ENCODE measurements at places on chromosomes 4 and X.

- no peak for DNase-seq
These were observed 173.7 kb upstream of the GALNTL6 start for GRCh38 chr4:171639540-171639939.

DNA sequence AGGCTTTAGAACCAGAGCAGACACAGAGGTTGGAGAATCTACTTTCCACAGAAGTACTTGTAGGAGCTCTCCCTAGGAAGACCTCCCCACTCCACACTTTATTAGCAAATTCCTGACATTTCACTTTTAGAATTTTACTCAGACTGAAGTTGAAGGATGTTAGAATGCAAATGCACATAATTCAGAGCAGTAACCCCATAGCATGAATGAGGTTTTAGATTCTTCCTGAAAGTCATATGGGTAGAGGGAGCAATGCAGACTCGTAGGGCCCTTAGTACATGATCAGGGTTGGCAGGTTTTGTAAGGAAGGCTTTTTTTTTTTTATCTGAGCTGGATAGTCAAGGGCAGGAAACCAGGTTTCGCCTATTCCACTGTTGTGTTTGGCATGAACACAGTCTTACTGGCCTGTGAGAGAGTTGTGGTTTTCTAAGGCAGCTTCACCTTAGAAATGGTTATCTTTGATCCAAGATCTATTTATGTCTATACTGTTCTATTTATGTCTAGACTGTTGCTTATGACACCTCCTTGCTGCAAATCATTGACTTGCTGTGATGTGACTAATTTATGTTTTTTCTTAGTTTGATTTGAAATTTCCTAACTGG lies 48.9 kb downstream of the SPATA18 start:
- no peak for DNase-seq

- no peak for DNase-seq
These were observed 58.1 kb downstream of the MAML3 start for GRCh38 chr4:140095694-140096482.

GRCh38 chrX:68792083-68792482 lies 36.7 kb upstream of the EFNB1 start:
- DNase-seq: no peak

DNA sequence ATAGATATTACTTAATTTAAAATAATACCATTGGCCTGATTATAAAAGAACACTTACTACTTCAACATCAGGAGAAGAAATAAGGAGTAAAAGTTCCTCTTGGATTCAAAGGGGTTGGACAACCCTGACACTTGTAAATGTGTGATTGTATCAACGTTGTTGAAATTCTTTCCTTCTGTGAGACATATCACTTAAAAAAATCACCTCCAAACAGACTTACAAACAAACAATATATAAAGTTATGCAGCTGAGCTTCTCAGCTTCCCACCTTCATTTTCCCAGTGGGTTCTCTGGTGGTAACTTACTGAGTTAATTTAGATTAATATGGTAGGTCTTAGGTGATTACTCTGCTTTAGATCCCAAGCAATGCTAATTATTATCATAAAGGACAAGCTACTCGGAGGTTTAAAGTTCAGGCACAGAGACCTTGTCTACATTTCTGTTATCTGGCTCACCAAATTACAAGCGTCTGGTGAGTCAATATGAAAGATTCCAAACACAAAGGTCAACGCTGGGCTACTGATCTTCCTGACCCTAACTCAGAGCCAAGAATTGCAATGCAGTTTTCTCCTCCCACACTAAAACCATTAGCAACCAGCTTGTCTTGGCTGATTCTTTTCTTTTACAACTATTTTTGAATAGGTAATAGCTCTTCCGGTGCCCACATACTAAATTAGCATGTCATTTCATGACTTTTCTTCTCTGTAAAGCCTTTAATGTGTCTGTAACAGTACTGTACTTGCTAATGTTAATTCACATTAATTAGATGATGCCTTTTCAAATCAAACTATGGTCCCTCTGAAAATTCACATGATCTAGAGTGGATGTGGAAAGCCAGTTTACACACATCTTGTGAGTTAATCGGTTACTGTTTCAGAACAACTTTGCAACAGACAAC lies 157.6 kb downstream of the RASL11B start:
- no peak for DNase-seq

DNA sequence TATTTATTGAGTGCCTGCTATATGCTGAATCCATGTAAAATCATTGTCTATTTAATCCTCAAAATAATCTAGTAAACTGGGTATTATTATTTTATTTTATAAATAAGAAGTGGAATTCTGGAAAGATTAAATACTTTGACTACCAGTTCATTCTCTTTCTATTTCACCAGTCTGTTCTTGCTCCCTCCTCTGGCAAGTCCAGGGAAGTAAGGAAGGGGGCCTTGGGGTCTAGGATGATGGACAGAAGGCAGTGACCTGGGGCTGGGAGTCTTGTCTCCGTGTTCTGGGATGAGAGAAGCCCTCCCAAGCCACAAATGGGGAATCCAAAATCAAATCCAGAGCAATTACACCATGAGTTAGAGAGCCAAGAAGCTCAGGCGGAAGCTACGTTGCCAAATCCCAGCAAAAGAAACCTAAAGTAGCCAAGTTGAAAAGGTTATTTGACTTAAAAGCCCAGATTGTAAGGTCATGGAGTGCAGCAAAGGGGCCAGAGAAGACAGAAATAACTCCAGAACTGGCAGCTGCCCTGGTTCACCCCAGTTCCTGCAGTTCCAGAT lies 28.3 kb upstream of the PARM1 start:
- no peak for DNase-seq

Measured in smooth muscle cell of the brain vasculature (primary cell).